ENCODE measurements at places on chromosomes 16 and 17.

GRCh38 chr16:88453611-88454522 is 787 bp downstream of the ZFPM1 start:
- peak; percentile 48 for DNase-seq

GRCh38 chr17:44312396-44313104 is 4.1 kb downstream of the RUNDC3A start:
- DNase-seq: no peak

GRCh38 chr17:8785547-8786413 is 13.4 kb downstream of the MFSD6L start:
- no peak for DNase-seq

DNA sequence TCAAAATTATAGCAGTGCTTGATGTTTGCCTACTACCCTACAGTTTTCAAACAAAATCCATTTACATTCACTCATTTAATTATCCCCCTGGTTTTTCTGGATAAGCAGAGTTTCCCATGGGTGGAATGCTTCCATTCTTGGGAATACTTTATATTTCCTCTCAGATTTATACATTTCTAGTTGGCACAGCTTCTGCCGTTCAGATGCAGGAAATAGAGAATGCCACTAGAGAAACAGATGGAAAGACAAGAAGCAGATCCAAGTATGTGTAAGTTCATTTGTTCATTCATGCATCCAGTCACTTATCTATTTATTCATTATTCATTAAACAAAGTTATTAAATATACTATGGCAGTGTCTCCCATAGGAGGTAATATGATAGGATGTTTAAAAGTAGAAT is 65.0 kb upstream of the CACNG5 start:
- no peak for DNase-seq

GRCh38 chr17:53818929-53819328 is 3.8 kb upstream of the KIF2B start:
- no peak for DNase-seq

- no peak for DNase-seq
Measured at GRCh38 chr17:2937331-2938003, 125.9 kb downstream of the OR1D5 start.

- no peak for DNase-seq
Measured at GRCh38 chr17:75645889-75646637, 12.8 kb downstream of the SMIM5 start.

DNA sequence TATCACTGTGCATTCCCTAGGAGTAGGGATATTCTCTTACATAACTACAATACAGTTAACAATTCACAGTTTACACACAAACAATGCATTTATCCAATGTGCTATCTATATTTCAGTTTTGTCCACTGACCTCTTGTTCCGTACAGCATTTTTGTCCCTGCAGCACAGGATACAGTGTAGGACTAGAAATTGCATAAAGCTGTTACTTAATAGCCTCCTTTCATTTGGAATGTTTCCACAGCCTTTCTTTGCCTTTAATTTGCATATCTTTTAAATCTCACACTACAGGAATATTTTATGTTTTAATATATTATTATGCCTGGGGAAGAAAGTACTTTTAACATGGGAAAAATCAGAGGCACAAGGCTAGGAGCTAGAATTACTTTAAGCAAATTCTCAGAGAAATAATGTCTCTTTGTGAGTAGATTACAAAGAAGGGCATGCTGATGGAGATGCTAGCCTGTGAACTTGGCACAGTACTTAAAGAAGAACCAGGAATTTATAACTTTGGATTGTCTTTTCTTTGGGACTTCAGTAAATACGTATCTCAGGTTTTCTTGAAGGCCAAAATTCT is 144.3 kb downstream of the ITFG1 start:
- no peak for DNase-seq

DNA sequence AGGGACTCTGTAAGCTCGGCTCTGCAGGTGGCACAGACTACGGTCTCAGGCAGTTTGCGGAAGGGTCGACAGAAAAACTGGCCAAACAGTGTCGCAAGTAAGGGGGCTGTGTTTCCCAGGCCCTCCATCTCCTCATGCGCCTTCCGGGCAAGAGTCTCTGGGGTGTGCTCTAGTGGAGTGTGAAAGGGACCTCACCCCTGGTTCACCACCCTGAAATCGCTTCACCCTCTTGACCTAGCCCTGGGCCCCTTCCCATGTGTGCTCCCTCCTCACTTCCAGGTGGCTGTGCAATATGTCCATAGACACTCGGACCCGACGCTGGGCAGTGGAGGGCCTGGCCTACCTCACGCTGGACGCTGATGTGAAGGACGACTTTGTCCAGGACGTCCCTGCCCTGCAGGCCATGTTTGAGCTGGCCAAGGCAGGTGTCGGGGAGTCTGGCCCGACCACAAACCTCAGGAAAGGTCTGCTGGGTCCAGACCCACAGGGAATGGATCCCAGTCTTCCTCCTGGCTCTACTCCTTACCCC is 22.3 kb downstream of the UNC45B start:
- no peak for DNase-seq

DNA sequence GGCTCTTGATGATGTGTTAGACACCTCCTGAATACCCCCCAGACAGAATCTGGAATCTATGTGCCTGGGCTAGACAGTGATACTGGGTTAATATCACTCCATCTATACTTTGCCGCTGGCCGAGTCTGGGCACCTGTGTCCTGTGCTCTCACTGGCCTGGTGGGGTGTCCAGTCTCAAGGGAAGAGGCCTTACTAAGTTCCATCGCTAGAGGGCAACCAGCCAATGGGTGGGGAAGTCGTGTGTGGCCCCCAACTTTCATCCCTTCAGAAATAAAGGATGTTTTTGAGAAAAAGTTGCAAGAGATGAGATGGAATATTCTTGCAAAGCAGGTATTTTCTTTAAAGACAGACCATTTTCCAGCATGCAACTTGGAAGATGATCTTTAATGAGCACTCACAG is 1.6 kb upstream of the GLP2R start:
- DNase-seq: no peak

GRCh38 chr17:33647956-33648355 is 354.9 kb upstream of the ASIC2 start:
- peak; percentile 9 for DNase-seq

GRCh38 chr17:40611840-40612474 is 35.7 kb downstream of the SMARCE1 start:
- no peak for DNase-seq

GRCh38 chr16:48054881-48055601 is 100.8 kb downstream of the ABCC12 start:
- DNase-seq: no peak

DNA sequence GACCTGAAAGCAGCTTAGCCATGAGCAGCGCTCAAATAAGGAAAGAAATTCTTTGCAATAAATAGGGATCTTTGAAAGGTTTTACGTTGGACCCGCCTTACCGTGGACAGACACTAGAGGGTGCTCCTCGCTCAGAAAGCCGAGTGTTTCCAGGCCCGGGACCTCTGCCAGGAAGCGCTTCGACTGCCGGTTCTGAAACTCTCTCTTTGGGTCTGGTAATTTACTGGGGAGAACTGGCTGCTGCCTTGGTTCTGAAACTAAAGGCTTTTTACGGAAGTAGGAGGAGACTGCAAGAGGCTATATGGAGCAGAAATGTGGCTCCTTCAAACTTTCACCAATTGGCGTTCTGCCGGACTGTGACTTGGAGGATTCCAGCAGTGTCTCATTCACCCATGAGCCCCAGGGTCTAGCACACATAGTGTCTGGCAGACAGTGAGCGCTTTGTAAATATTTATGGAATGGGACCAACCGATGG is 45.6 kb upstream of the HOXB9 start:
- DNase-seq: peak; percentile 27

DNA sequence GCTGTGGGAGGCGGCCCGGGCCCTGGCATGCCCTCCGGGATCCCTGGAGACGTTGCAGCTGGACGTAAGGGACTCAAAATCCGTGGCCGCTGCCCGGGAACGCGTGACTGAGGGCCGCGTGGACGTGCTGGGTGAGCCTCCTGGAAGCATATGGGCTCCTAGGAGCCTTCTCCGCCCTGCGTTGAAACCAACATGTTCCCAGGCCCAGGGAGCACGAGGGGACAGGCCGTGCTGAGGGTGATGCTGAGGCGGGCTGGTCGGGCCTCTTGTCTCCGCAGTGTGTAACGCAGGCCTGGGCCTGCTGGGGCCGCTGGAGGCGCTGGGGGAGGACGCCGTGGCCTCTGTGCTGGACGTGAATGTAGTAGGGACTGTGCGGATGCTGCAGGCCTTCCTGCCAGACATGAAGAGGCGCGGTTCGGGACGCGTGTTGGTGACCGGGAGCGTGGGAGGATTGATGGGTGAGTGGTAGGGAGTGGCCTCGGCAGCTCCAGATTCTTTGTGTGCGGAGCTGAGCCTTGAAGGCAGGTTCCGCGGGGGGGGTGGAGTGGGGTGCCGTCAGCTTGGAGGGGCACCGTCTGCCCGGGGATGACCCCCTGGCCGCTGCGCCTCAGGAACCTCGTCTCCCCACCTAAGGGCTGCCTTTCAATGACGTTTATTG is 567 bp downstream of the HSD17B1 start:
- DNase-seq: no peak

GRCh38 chr17:10171122-10171571 is 27.3 kb downstream of the GAS7 start:
- DNase-seq: no peak

GRCh38 chr17:75878174-75878998 is at the start of gene TRIM47:
TRIM47 (minus strand) TSS chr17:75878581; CDS start chr17:75878548, 33 bp downstream.
- no peak for DNase-seq

DNA sequence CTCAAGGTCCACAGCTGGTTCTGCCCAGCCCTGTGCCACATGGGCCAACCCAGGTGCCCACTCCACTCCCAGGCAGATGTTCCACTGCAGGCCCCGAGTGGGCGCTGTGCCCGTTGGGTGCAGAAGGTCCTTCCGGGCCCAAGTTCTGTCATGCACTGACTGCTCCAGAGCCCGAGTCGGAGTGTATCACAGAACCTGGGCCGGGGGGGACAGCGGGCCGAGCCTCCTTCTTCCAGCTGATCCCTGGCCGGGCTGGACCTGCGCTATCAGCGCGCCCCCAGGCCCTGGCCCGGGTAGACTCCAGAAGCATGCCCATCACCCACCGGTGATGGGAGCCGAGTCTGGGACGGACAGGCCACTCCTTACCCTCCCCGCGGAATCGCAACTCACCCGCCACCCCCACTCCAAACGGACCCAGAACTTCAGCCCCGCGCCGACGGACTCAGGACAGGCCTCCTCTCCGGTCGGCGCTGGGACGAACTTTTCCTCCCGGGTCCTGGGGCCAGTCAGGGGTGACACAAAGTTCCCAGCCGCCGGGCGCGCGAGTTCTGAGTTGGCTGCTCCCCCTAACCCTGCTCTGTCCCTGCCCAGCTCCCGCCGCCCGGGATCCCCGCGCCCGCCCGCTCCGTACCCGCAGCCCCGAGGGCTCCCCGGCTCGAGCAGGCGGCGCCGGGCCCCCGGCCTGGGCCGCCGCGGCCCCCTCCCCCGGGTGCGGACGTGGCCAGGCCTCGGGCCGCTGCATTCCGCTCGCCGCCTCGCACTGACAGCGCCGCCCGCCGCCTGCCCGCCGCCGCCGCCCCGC is at the start of gene COPZ2:
Gene COPZ2, minus strand, starts transcription at position 762 of the 802 bp plus-strand sequence. Its CDS starts 20 bp downstream, at position 742.
- DNase-seq: no peak

GRCh38 chr16:82088483-82088882 is 53.4 kb downstream of the HSD17B2 start:
- no peak for DNase-seq

DNA sequence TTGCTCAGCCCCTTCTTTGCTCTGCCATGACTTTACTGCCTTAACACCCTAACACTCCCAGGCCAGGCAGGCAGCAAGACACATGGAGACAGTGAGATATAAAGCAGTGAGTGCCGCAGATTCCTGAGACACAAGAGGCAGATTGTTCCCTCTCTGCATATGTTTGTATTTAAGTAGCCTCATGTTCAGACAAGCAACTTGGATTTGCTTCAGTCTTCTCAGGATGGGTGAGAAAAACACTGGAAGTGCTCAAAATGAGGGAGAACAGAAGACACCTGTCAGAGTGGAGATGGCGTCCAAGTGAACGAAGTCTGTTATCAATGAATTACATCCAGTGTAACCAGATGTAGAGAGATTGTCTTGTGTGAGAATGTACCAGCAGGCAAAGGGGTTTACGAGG is 86.8 kb downstream of the CES1 start:
- no peak for DNase-seq

GRCh38 chr16:80570106-80570478 is 29.3 kb downstream of the DYNLRB2 start:
- DNase-seq: no peak

DNA sequence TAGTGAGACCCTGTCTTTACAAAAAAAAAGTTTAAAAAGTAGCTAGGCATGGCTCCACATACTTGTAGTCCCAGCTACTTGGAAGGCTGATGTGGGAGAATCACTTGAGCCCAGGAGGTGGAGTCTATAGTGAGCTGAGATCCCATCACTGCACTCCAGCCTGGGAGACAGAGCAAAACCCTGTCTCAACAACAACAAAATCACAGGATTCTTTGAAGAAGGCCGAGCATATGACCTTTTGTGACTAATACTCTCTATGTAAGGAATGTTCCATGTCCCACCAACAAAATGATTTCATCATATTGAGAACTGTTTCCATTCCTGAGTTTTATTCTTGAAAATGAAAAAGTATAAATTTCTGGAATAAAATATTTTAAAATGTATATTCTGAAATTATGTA is 58.9 kb upstream of the EFCAB3 start:
- DNase-seq: no peak

DNA sequence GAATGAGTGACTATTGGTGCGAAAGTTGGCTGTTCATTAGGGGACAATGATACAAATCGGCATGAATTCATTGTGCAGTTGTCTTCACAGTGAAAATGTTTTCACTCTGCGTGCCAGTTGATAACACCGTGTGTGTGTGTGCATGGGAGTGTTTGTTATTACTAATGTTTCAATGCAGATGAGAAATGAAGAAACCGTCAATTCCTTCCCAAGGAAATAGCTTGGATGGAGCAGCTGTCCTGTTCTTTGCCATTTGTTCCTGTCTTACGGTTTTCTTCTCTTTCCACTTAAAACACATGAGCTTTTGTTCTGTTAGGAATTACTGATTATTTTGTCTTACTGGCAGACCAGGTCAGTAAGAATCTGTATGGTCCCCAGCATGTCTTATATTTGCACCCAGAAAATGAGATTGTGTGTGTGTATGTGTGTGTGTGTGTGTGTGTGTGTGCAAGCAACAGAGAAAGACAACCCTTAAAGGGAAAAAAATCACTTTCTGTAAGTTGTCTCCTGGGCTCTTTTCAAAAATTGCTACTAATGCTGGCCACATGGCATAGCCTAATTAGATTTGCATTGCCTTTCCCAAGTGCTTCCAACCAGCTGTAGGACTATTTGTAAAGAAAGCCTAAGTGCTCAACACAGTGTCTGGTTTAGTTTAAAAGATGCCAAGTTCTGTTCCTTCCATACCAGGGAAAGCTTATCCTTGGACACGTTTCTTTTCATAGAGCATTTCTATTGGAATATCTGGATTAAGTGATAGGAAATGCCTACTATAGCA is 23.8 kb downstream of the SHISA9 start:
- DNase-seq: no peak
